ENCODE measurements at places on chromosomes 7 and 10.

DNA sequence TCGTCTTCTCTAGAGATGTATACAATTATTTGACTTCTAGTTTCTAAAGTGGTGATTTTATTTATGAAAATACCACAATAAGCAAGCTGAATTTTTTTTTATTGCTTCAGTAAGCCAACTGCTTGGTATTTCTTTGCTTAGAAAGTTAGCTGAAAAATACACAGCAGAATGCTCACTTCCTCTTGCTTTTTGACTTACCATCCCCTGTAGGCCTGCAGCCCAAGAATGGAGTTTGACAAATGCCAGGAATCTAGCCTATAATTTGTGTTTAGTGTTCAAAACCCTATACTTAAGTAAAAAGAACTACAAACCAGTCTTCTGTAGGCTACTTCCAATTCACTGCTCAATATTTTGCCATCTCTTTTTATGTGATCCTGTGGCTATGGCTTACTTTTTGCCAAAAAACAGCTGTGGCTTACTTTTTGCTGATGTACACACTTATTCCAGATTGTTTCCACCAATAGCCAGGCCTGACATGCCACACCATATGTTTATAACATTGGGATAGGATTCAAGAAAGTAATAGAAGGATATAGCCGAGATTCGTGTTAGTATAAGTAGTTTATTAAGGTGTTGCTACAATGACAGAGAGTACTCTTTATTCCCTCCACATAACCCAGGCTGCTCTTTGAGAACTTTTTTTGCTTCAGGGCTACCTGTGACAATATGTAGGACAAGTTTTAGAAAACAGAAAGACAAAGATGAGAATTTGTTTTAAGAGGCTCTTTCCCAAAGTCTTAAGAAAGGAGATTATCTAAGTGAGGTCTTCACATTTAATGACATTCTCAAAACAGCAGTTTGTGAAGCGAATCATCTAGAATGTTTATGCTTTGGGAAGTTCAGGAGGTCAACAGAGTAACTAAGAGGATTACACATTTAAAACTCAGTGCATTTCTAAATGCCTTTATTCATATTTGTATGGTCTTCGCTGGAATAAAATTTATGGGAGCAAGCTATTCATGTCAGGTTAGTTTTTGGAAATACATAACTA is 263.9 kb upstream of the FZD1 start:
- peak; percentile 40 for DNase-seq

DNA sequence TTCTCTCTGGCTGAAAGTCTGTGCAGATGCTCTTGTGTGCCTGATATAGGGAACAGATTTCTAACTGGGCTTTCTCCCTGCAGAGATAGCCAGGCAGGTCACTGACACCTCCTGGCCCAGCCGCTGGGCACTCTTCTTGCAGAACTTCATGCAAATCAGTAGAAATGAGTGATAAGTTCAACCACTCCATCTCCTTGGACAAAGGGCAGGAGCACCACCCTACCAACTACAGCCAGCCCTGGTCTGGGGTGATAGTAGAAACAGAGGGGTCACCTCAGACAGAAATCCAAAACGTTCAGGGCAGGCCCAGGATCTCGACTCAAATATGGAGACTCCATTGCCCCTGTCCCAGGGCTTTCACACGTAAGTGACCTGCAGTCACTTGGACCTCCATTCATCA is 917.8 kb upstream of the ZNF722 start:
- DNase-seq: no peak

DNA sequence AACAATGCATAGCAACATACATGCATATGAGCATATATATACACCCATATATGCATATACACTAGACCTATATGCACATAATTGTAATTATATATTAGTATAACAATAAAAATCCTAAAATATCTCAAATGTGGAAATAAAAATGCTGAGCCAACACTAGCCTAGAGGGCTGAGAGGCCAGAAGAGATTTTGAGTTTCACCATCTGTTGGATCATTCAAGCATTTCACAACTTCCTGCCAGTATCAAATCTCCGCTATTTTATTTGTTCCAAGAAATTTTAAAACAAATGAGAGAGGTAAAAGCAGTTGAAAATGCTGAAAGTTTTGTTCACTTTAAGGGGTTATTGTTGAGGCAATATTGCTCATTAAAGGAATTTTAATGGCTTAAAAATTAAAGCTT is 187.0 kb downstream of the PCDH15 start:
- no peak for DNase-seq

- DNase-seq: no peak
Measured at GRCh38 chr7:25831062-25831691, 320.8 kb upstream of the NFE2L3 start.

DNA sequence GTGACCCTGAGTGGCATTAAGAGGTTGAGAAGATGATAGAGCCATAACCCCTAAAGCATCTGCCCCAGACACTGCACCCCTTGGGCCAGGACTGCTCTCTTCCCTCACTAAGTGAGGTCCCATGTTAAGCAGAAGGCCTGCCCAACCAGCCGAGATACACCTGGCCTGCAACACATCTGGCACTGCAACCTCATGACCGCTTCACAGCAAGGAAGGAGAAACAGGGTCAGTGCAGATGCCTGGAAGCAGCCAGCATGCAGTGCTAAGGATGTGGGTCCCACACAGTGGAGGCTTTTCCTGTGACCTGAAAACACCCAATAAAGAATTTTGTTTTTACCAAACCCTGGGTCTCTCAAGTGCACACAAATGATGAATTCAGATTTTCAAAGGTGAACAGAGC is 7.4 kb downstream of the NOD1 start:
- peak; percentile 31 for DNase-seq

DNA sequence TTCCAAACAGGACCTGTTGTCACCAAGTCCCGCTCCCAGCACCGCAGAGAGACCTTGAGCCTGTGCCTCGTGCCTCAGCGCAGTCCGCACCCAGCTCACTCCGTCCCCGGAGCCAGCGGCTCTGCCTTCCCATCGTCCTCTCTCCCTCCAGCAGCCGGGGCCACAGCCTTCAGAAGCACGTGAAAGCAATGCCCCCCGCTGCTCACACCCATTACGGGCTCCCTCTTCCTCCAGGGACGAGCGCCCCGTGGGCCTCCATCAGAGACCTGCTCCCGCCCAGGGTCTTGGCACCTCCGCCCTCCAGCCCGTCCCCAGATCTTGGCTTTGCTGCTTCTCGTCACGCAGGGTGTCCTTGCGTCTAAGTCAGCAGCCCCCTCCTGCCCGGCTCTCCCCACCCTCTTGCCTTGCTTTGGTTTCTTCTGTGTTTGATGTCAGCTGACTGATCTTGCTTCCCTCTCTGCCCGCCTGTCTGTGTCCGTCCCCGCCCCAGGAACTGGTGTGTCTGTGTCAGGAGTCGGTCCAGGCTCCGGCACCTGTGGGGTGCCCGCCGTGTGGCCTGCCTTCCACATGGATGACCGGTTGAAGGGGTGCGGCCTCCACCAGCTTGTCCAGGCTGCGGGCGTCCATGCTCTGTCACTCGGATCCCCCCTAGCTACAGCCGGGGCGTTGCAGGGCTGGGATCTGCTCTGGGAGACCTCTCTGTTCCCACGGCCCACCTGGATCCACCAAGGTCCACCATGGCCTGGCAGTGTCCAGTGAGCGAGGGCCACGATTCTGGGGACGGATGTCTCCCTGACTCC is 61.9 kb downstream of the FOXL3 start:
- no peak for DNase-seq

DNA sequence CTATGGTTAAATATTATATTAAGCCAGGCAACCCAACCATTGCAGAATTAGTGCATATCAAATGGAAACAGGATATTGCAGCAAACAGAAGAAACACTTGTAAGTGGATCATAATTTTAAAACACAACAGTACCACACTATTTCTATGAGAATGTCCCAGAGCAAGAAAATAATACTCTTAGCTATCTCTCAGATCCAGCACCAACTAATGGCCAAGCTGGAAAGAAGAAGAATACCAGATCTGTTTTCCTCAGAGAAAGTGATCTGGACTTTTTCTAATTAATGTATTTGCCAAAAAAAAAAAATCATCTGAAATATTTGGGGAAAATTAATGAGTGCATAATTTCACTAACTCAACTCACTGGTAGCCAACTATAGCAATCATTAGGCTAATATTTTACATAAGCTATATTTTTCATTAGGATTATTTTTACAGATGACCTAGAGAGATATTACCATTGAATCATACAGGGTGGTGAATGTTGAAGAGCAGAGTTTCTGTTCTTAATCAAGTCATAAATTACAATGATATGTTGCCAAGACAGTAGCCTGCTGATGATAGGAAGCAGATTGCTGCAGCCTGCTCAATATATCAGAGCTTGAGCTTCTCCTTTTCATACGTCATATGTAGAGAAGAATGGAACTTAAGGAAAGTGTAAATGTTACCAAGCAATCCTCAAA is 995.4 kb upstream of the LRRN3 start:
- DNase-seq: no peak

- DNase-seq: no peak
Measured at GRCh38 chr7:29084832-29085231, 61.5 kb downstream of the CPVL start.

DNA sequence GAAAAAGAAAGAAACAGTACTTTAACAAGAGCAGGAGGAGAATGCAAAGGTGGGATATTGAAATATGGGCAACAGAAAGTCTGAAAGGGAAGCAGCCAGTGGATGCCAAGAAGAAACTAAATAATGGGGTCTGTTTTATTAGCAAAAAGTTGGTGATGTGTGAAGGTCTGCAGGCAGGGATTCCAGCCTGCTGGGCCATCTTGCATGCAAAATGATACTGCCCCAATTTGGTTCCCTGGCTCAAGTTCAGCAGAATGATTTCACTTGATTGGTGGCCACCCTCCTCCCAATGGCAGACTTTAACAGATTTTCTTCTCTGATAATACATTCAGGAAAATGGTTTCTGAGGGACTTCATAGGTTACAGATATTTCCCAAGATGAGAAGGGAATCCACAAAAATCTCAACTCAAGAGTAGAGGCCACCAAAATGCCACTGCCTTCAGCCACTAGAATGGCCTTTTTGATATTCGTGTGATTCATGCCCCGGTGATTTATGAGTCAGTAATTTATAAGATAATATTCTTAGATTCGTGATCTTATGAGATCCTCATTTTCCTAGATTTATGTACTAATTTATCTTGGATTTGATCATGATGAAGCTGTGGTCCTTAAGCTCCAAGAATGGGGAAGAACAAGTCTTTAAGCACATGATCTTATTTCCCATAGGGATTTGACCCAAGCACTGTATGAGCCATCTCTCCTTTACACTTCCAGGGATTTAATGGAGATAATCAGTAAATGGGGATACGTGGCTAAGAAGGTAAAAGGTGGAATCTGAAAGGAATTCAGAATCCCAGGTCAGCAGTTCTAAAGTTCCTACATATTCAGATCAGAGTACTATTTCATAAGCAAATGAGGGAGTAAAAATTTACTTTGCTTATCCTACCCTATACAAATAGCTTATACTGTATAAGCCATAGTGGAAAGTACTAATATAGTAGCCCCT is 32.3 kb upstream of the ADD3 start:
- no peak for DNase-seq

DNA sequence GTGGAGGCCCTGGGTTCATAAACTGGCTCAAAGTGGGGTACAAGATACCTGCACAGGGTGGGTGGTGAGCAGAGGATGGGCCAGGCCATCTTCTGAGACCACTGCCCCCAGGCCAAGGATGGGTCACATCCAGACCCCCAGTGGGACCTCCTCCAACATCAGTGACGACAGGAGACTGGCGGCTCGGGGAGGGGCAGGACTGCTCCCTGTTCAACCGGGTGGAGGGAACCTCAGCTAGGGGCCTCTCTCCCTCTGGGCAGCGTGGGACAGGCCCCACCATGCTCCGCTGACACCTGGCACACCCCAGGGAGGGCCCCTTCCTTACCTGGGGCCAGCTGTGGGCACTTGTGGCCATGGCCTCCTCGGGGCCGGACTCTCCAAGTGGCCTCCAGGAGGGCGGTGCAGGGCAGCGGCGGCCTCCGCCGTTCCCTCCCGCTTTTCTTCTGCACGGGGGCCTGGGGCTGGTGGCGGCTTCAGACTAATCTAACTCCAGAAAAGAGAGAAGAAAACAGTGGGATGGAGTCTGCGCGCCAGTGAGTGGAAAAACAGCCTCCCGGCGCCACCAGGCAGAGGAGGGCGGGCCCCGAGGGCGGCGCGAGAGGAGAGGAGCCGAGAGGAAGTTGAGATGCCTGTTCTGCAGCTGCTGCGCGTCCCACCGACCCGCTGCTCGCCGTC is at the start of gene CALHM2:
TSS of gene CALHM2 (minus strand) at position 540 of the 675 bp plus-strand sequence. CDS start 2,429 bp downstream, outside the sequence.
- DNase-seq: peak; percentile 57

DNA sequence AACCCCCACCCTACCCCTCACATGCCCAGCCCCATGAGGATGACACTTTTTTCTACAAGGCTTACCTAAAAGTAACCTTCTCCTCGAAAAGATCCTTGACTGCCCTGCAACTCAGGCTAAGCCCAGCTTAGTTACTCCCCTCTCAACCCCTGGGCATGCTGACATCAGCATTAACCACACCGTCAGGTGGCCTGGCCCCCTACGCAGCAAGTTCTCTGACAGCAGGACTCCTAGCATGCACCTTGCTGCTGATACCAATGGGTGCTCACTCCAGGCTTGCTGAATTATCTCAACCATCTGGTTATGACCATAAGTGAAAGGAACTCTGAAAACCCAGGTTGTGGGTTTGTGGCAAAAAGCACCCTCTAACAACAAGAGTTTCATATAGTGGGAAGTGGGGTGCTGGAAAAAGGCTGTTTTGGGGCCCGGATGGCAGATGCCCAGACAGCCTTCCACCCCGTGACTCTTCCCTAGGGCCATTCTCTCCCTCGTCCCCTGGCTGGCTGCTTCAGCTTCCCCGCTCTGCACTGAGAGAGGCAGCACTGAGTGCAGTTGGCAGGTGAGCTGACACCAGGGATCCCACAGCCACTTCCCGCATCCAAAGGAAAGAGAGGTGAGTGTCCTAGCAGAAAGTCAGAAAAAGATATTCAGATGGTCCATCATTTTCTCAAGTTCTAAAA is 518.9 kb downstream of the KCNMA1 start:
- DNase-seq: no peak
